ENCODE measurements at places on chromosomes 12 and 14. TPM values are rescaled to one million over a fixed set of nuclear protein-coding genes. Genes with fewer than 3 reads are reported as not detected.

DNA sequence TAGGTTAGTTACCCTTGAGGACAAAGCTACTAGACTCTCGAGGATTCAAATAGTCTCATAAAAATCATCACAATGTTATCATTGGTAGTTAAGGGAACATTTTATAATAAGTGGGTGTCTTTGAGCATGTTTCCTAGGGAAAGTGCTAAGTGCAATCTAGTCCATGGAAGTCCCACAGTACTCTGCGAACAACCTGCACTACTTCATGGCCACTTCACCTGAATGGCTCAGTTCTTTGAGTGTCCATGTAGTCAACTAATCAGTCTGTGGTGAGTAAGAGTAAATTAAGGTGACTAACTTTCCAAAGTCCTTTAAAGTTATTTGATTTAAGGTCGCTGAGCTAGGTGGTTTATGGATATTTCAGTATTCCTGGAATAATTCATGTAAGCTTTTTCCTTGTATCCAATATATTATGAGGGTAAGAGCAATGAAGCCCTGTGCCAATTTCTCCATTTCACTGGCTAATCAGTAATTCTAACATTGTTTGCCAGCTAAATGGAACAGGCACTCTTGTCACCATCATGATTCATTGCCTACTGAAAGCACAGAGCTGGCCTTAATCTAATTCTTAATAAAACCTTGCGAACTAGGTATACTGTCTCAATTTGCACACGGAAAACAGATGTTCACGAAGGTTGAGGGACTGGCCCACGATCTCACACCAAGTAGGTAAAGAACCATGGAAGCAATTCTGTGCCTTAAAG is 495.1 kb downstream of the APAF1 start:
- no peak for DNase-seq

DNA sequence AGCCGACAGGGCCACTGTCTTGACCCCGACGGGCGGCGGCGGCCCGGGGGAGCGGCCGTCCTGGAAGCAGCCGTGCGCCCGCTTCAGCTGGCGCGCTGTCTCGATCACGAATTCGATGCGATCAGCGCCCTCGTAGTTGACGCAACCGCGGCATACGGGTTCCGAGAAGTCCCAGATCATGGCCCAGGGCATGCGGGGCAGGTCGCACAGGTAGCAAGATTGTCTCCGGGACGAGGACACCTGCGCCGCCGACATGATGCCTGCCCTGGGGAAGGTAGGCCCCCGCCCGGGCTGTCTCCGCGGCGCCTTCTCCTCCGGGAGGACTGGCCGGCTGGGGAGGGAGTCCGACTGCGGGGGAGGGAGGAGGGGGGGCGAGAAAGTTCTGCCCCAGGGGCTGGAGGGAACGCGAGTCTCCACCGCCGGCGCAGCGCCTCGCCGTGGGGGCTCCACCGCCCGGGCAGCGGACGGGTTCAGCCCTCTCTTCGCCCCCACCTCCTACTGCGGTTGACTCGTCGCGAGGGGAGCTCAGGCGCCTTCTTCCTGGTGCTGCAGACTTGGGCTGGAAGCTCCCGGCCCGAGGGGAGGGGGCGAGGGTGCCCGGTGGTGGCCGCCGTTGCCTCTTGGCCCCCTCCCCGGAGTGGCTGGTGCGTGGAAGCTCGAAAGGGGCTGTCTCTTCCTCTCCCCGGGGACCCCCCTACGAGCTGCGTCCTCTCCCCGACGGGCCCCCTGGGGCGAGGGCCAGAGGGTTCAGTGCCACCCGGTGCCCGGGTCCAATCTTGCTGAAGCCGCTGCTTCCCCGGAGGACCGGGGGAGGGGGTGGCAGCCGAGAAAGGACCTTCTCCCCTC is 747 bp downstream of the IRF2BPL start:
- DNase-seq = peak; percentile 80

- DNase-seq = peak; percentile 66
Observed at GRCh38 chr14:99511421-99512109, 30.4 kb downstream of the CCNK start.

DNA sequence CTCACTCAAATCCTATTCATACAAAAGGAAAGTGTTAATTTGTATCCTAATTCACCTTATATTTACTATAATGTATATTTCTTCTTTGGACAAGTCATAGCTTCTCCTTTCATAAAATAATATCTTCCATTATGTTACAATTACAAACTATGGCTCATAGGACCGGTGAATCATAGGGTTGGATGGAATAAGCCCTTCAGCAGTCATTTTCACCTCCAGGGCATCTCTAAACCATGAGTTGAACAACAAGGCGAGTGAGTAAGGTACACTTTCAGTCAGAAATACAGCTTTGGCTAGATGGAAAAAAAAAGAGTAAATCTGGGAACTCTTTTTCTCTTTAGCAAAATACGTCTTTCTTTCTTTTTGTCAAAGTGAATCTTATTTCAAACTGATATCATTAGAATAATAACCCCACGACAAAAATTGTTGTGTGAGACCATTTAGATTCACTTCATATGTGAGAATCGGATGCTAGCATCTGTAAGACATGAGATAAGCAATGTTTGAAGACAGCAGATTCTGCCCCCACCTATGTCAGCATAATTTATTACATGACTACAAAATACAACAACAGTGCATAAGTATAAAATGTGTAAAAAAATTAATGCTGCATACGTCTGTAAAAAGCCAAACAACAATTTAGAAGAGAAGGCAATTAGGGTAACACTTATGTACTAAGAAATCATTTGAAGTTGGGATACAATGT is 184.4 kb upstream of the SLC38A2 start:
- no peak for DNase-seq

DNA sequence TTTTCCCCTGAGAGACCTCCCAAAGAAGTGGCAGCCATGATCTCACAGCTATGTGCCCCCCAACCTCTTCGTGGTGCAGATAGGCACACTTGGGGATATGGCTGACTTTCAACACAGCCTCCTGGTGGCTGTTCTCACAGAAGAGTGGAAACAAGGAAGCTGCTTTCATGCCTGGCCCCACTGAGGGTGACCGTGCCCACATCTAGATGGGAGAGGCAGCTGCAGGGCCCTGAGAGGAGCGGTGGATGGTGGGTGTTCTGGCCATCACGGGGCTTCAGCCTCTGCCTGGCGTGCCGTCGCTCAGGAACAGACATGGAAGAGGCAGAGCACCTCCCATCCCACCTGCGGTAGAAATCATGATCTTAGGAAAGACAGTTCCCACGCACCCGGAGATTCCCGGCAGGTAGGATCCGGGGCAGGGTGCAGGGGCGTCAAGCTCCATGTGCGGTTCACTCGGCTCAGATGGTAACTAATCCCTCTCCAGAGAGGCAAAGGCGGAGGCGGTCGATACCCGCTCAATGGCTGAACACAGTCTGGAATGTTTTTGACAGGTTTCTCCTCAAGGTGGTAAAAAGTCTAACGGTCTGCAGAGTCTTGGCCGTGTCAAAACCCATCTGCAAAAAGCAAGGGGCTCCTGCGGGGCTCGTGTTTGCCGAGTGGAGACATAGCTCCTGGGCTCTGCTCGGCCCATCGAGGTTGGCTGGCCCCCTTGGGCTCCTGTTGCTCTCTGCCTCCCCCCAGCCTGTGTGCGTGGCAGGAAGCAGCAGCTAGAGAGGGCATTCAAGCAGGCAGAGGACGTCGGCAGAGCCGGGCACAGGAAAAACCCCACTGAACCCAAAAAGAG is 225.2 kb upstream of the RTL1 start:
- no peak for DNase-seq

DNA sequence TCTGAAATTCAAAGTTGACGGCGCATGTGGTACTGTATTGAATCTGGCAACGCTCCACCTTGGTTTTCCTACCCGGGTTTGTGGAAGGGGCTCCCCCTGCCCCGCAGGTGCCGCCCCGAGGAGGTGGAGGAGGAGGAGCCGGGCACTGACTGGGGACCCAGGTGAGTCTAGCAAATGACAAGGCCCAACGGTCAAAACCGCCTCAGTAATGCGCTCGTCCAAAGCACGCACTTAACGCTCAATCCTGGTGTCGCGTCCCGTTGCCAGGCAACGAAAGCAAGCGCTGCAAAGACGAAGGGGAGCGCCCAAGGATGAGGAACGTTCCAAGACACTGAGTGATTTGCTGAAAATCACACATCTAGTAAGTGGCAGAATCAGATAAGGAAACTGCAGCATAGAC is 24.0 kb upstream of the CLEC4E start:
- no peak for DNase-seq

The PPHLN1 gene
- 57.5 TPM for total RNA-seq

DNA sequence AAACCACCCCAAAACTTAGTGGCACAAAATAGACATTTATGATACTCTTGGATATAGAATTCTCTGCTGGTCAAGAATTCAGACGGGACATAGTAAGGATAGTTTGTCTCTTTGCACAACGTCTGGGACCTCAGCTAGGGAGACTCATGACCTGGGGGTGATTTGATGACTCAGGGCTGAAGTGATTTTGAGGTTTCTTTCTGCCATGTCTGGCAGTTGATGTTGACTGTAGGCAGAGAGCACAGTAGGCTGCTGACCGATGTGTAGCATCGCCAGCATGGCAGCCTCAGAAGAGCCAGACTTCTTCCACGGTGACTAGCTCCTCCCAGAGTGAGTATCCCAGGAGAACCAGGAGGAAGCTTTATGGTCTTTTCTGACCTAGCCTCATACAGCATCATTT is 88.9 kb upstream of the FRMD6 start:
- DNase-seq = no peak

DNA sequence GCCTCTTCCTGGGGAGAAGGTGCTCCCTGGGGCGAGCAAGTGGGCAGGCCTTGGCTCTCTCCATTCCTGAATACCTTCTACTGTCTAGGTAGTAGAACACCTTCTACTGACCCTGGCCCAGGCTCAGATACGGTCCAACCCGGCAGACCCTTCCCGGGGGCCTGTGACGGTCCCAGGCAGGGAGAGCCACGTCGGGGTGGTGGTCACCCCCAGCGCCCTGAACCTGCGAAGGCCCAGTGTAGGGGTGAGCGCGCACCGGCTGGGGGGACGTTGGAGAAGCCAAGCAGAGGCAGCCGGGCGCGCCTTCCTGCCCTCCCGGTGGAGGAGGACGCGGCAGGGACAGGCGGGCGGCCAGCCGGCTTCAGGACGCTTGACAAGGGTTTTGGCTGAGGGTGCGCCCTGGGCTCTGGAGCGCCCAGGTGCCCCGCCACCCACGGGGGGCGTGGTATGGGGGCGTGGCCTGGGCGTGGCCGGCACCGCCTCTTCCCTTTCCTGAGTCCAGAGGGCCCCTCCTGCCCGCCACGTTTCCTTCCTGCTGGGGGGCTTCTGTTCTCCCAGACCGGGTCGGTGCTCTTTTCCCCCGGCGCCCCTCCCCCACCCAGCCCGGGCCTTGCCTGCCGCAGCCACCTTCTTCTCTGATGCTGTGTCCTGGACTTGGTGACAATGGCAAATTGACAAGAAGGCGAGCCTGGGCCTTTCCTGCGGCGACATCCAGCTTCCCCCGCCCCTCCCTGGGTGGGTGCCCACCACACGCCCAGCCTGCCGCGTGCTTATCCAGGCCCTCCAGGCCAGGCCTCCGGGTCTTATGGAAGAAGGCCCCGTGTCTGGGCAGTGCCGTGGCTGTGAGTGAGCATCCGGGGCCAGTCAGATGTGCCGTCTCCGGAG is 24.5 kb upstream of the PPP1R13B start:
- DNase-seq = peak; percentile 50

- DNase-seq = peak; percentile 61
Observed at GRCh38 chr12:68435816-68436215, 103.7 kb upstream of the MDM1 start.

DNA sequence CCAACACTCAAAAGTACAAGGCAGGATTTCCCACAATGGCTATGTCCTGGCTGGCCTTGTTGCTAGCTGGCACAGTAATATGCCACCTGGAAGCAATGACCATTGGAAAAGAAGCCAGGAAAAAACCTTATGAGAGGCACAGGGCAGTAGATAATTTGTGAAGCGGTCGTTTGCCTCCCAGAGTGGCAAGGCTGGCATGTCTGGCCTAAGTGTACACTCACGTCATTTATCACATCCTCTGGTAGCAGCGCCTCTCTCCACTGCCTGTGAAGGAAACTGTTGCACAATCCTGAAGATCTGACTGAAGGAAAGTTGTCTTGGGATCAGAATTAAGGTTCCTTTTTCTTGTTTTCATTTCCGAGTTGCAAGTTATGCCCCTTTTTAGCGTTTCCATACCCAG is 408.5 kb downstream of the ZFP36L1 start:
- peak; percentile 86 for DNase-seq

The SERPINA9 gene
- total RNA-seq = not detected

The CDC42BPB gene
- total RNA-seq = 34.8 TPM

The RPL10L gene
- total RNA-seq = not detected

The MDGA2 gene
- total RNA-seq = 0.35 TPM

DNA sequence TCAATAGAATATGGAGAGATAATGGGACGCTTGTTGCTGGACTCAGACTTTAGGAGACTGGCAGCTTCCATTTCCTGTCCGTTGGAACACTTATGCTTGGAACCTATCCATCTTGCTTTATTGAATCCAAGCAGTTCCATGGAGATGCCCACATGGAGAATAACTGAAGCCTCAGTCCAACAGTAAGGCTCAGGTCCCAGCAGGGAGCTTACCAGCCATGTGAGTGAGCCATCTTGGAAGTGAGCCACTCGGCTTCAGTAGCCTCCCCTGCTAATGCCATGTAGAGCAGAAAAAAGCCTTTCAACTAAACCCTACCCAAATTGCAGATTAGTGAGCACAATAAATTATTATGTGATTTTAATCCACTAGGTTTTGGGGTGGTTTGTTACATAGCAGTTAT is 538.8 kb upstream of the STXBP6 start:
- no peak for DNase-seq

The RNASE1 gene
- total RNA-seq = 204 TPM

DNA sequence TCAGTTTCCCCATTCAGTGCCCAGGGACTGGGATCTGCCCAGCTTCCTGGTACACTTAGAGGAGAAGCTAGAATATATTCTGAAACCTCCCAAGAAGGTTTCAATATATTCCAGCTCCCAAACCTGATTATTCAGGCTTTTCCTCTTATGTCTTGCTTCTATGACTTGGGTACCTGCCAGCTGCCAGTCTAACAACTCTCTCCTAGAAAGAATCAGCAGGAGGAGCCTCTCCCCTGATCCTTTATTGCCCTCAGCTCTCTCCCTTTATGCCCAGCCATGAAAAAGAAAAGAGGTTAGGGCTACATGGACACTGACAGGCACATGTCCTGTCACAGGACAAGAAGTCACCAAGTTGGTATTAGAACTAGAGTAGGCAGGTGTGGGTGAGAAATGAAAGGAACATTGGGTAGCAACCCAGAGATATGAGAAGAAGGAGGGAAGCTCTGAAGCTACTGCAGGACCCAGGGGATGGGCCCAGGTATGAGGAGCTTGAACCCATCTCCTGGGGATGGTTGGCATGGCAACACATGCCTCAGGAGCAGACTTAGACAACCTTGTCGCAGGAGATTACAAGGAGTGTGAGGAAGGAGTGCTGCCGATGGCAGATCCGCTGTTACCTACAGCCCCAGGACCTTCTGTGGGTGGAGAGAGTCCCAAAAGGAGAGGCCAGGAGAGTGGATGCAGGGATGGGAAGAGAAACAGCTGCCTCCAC is 2.0 kb upstream of the CACNB3 start:
- no peak for DNase-seq

The OLR1 gene
- total RNA-seq = 0.13 TPM
